ENCODE measurements at places on chromosomes 3 and 15.

DNA sequence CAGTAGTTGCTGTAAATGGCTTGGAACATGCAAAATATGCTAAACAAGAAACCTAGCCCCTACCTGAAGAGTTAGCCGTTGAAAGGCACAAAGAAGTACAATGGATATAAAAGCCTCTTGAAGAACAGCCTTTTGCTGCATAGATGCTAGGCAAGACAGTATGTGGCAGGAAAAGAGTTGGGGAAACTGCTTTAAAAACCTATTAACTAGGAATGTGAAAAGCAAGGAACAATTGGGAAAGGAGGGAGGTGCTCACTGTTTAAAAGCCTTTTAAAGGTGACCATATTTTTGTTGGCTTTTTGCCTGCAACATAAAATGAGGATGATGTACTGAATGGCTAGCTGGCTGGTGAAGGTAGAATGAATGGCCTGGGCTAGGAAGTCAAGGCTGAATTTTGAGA, 24.5 kb upstream of the SOX2 start:
- no peak for DNase-seq

DNA sequence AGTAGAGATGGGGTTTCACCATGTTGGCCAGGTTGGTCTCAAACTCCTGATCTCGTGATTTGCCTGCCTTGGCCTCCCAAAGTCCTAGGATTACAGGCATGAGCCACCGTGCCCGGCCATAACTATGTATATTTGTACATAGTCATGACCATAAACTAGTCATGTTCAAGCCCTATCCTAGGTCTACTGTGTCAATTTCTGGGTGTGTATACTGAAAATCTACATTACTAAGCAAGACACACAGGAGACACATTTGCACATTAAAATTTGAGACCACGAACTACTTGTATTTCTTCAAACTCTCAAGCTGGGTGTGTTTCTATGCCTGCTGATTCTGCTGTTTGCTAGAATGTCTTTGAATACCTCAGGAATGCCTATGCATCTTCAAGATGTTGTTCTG, 451.3 kb upstream of the MCTP2 start:
- DNase-seq, result no peak

DNA sequence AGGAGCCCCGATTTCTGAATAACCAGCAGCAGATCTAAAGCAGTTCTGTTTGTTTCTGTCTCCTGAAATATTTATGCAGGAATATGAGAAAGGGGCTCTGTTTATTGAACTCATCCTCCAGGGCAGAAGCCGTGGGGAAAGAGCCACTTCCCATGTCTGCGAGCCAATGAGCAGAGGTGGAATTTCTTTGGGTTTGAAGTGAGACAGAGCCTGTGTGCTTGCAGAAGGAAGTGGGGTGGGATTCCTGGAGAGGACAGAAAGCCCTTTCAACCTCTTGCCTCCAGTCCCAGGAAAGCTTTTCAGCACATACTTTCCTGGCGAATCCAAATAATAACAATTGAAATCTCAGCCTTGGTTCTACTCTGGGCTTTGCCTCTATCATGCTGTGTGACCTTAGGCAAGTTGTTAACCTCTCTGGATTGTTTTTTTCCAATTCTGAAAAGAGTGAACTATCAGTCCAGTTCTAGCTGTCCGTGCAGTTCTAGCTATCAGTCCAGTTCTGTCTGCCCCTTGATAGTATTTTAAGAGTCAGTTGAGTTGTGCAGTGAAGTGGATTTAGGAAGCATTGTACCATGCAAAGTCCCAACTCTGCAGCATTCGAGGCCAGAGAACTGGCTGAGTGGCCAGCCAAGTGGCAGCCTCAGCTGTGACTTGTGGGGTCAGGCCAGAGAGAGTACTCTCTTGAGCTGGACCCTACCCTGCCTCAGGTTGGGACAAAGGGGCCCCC, 15.9 kb downstream of the CORO2B start:
- no peak for DNase-seq

- no peak for DNase-seq
These were observed 61.4 kb downstream of the UMPS start for GRCh38 chr3:124791639-124792151.

GRCh38 chr3:186932281-186933181, 2.2 kb downstream of the ST6GAL1 start:
- no peak for DNase-seq

GRCh38 chr3:185931777-185932612, 5.8 kb downstream of the TRA2B start:
- DNase-seq, result no peak

- no peak for DNase-seq
These were observed 327.4 kb downstream of the NAALADL2 start for GRCh38 chr3:175186511-175186910.

- no peak for DNase-seq
These were observed 891.4 kb downstream of the NTRK3 start for GRCh38 chr15:87365186-87365585.

- DNase-seq, result no peak
These were observed 117.7 kb downstream of the FOXB1 start for GRCh38 chr15:60121845-60122244.

GRCh38 chr3:72675243-72675642, 173.0 kb downstream of the SHQ1 start:
- no peak for DNase-seq

DNA sequence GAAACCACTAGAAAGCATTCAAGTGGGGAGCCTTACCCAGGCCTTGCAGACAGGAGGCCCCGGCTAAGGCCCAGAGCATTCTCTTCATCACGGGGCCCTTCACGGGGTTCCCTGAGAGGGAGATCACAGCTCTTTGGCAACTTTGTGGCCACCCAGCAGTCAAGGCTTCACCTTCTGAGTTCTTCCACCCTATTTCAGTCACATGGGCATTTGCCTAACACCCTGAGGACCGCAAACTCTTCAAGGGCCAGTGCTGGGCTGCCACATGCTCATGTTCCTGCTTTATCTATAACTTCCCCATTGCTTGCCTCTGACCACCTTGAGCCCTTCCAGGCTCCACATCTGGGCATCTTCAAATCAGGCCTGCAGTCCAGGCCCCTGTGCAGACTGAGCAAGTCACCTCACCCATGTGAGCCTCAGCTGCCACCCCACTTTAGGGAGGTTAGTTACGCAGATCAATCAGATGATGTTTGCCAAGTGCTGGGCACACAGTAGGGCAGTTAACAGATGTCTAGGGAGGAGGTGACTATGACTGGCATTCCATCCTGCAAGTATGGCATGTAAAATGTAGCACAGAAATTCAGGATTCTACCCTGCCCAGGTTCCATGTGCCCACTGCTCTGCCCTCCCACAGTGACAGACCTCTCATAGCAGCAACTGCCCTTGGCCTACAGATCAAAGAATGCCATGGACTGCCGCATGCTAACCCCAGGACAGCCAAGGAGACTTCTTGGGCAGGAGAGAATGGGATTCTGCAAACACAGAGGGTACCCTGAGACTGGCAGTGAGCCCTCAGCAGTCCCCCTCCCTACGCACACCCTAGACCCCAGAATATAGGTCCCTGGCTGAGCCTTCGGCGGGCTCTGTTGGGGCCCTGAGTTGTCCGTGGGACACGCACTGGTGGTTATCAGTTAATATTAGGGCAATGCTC, 37.6 kb upstream of the ZNF710 start:
- DNase-seq, result no peak

DNA sequence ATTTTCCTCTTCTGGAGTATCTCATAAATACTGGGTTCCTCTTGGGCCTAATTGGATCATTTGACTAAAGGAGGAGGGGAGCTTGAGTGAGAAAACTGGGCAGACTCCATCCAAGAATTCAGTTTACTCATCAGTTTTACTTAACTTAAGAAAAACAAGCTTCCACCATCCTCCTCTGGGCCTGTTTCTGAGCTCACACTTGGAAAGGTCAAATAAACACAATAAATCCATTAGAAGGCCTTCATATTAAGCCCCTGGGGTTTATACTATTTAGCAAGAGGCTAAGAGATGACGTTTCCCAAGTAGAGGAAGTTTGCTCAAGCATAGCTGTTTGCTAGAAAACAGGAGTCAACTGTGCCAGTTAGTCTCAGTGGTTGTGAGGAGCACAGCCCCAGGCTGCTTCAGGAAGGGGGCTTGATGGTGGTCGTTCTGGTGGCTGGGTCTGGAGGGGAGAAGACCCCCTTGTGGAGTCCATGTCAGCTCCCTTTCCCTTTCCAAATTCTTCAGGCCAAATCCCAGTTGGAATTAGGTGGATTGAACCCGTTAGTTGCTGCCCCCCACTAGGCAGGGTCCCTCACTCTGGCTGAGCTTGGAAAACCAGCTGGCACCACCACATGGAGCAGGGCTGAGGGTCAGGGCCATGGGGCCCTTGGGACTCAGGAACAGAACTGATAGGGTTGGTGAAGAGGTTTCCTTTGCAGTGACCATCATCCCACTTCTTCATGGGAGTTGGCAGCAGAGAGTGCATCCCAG, 64.8 kb downstream of the SPSB4 start:
- DNase-seq, result no peak

DNA sequence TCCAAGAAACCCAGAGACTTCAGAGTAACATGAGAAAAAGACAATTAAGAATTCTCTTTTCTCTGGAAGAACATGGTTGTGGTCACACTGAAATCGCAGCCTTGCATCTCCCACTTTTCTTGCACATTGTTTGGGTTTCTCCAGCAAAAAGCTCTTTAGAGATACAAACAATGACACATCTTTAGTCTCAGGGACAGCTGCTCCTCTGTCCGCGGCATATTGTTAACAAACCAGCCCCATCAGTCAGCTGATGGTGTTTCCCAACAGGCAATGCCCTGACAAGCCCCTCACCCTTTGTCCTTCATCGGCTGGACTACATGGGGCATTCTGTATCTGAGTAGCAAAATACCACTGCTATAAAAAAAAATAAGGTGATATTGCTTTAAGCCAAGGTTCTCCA, 53.4 kb downstream of the UMPS start:
- no peak for DNase-seq

GRCh38 chr15:40106203-40107161, 2.2 kb downstream of the BMF start:
- DNase-seq, result no peak

DNA sequence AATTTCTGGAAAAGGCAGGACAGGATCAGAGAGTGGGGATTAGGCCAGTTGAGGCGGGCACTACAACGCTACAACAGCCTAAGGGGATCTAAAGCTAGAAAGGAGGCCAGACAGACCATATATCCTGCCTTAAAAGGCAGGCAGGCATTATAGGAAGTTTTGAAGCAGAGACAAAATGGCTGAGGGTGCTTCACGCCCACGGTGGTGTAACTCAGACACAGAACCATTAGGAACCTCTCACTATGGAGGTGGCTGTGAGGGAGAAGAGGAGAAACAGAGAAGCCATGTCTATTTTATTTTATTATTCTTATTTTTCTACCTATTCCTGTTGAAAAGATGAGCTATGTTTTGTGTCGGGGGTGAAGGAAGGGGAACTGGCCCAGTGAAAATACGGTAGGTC, 2.1 kb upstream of the USP4 start:
- DNase-seq, result no peak

GRCh38 chr15:89695198-89695597, 4.6 kb downstream of the WDR93 start:
- DNase-seq, result no peak

- DNase-seq, result no peak
These were observed 99.9 kb downstream of the GABRG3 start for GRCh38 chr15:27070841-27071240.

GRCh38 chr3:171172070-171172469, 145.6 kb upstream of the SLC2A2 start:
- no peak for DNase-seq

- no peak for DNase-seq
These were observed 129.0 kb downstream of the BBX start for GRCh38 chr3:107651782-107652181.

DNA sequence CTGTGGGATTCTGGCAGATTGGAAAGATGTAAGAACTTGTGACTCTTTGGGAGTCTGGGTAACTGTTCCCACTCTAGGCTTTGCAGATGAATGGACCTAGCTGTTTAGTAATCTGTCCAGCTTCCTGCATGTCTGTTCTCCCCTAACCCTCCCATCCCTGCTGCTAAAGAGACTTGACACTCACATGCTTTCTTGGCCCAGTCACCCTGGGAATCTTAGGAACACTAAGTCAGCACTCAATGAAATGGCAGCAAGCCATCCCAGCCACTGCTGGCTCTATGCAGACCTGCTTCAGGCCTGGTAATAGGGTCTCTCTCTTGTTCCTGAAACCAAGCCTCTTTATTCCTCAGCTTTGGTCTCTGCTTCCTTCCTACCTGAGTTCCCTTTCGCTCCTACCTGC, 63.7 kb upstream of the THSD4 start:
- DNase-seq, result no peak

- no peak for DNase-seq
These were observed 60.8 kb downstream of the KAT2B start for GRCh38 chr3:20101041-20101440.

DNA sequence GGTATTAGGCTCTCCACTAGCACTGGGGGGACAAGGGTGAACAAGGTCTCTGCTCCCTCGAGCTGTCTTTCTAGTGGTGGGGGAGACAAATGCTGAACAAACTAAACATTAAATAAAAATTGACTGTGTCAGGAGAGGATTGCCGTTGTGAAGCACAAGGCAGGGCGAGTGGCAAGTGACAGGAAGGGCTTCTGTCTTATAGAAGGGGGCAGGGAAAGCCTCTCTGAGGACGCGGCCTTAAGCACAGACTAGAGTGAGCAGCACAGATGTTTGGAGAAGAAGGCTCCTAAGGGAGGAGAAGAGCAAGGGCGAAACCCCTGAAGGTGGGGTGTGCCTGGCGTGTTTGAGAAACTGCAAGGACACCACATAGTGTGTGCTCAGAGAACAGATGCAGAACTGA, 50.9 kb upstream of the ATP2B2 start:
- no peak for DNase-seq

GRCh38 chr3:33363113-33363800, 76.9 kb downstream of the UBP1 start:
- DNase-seq, result no peak

GRCh38 chr3:130488288-130488687, 28.7 kb upstream of the COL6A6 start:
- DNase-seq, result no peak

GRCh38 chr3:15102256-15102655, 3.3 kb upstream of the RBSN start:
- DNase-seq, result no peak

- no peak for DNase-seq
These were observed at the start of gene ANKRD34C for GRCh38 chr15:79282371-79283251. Gene ANKRD34C (plus strand): TSS chr15:79282722. CDS start chr15:79293285, 10,563 bp downstream.

- DNase-seq, result no peak
These were observed 315.2 kb downstream of the CLSTN2 start for GRCh38 chr3:140250010-140250855.

DNA sequence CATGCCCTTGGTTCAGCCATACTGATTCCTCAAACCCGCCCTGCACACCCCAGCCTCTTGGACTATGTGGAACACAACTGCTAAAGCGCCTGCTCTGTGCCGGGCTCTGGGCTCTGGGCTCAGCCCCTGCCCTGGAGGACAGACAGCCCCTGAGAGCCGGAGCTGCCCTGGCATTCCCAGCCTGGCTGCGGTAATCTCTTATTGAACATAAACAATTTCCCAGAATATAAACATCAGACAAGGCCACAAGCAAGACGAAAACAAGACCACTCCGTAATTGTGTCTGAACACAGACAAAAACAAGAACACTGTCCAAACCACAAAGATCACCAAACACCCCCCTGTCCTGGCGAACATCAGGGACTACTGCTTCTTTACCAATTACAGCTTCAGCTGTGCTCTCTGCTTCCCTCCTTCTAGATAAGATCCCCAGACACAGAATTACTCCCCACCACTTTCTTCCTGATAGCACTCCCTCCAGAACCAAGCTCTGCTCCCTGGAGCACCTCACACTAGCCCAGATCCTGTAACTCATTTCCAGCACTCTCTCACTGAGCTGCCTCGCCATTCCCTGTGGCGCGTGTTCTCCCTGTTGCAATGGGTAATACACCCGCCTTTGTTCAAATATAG, 57.1 kb upstream of the TLE3 start:
- no peak for DNase-seq

GRCh38 chr3:151924753-151925152, 51.3 kb downstream of the SUCNR1 start:
- DNase-seq, result no peak

Measured in T-helper 9 cell (primary cell).